GM06990 (cell line): ENCODE measurements at places on chromosomes 5 and 9.
A peak's percentile ranks its signal among the peaks of the same experiment; 100 is the strongest.

- DNase-seq: no peak
Observed at GRCh38 chr5:113735751-113736150, 222.3 kb downstream of the YTHDC2 start.

GRCh38 chr9:121692606-121693387 lies 41.4 kb downstream of the DAB2IP start:
- no peak for DNase-seq

DNA sequence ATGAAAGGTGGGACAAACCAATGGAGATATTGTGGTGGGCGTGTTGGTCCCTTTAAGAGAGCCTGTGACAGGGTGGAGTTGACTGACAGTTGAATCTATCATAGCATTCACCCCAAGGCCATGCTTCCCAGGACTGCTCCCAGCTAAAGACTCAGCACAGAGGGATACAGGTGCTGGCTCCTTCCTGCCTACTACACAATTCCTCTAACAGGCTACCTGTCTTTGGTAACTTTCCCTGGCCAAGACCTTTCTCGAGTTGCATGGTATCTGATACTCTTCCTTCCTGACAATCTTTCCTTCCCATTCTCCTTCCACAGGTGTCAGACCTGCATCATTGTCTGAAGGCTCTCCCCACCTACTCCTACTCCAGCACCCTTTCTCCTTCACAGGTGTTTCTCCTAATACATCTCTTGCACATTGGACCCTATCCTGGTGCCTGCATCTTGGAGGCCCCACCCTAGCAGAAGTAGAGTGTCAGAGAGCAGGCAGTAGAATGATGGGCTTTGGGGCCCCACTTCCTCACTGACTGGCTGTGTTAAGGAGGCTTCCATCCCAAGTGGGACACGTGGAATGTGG lies 120.7 kb upstream of the ALDH1B1 start:
- no peak for DNase-seq

DNA sequence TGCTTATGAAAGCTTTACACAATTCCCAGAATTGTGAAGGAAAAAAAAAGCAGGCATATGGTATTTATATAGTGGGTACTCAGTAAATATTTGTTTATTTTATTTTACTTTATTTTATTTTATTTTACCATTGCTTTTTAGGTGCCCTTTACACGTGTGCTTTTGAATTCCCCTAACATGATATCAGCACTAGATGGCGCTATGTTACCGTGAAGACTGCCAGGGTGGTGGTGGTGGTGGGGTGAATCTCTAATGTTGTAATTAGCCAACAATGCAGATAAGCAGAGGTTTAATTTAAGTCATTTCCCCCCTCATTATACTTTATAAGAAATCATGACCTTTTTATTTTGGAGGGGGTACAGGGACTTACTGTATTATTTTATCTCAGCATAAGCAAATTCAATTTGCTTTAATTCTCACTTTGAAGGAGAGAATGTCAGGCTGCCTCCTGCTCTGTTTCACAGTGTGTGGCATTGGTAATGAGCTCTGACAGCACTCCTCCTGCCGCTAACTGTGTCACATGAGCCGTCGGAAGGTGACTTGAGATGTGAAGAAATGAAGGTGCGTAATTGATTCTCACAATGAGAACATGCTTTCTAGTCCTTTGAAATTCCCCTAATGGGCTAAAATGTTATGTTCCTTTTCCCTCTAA lies 165.6 kb downstream of the YTHDC2 start:
- no peak for DNase-seq

DNA sequence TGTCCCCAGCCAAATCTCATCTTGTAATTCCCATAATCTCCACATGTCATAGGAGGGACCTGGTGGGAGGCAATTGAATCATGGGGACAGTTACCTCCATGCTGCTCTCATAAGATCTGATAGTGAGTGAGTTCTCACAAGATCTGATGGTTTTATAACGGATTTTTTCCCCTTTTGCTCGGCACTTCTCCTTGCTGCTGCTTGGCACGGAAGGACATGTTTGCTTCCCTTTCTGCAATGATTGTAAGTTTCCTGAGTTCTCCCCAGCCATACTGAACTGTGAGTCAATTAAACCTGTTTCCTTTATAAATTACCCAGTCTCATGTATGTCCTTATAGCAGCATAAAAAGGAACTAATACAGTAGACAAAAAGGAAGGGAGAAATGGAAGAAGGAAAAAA lies 76.7 kb upstream of the CCNG1 start:
- DNase-seq: no peak

DNA sequence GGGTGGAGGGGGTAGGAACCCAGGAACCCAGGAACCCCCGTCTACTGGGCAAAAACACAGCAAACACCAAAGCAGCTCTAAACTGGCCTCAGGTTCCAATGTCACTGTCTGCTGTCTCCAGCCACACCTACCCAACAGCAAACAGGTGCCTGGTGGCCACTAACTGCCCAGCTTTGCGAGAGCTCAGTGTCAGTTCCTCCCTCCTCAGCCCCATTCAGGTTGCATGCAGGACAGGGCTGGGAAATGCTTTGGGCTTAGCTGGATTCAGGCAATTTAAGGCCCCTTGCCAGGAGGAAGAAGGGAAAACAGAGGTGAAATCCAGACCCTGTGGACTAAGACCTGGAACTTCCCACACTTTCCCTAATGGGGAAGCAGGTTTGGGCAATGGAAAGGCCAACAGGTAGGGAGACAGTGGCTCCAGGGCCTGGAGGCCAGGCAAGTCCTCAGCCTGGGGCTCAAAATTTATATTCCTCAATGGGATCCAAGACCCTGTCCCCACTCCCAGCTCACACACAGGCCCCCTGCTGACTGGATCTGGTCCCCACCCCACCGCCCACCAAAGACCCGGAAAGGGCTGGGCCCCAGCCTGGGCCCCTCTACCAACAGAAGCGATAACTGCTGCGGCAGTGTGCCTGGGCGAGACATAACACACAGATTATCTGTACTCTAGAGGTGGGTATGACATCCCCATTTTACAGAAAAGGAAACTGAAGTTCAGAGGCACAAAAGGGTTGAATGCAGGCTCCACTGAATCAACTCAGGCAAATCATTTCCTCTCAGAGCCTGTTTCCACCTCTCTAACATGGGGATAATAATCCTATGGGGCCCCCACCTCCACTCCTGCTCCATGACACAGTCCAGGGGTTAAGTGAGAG lies 3.5 kb downstream of the EEIG1 start:
- DNase-seq: no peak

- no peak for DNase-seq
Observed at GRCh38 chr5:134451936-134452505, 40.3 kb upstream of the CDKN2AIPNL start.

GRCh38 chr5:158869092-158869491 lies 230.6 kb downstream of the EBF1 start:
- DNase-seq: no peak

DNA sequence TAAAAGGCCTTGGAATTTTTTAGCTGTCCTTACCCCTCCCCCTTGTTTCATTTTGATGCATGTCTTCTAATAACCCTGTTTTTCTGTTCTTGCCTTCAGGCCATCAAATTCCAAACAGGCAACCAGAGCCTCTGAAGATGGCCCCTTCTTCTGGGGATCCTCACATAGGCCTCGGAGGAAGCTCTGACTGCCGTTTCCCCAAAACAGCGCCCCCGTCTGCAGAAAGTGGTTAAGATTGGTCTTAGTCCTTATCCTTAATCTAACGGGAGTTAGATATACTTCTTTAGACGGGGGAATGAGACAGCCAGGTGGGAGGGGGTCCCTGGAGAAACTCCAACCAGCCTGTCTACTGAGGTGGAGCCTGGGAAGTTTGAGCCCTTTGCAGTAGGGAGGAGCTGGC lies 226.3 kb upstream of the ZNF608 start:
- no peak for DNase-seq

GRCh38 chr9:71937898-71938297 lies 26.5 kb downstream of the C9orf85 start:
- no peak for DNase-seq

DNA sequence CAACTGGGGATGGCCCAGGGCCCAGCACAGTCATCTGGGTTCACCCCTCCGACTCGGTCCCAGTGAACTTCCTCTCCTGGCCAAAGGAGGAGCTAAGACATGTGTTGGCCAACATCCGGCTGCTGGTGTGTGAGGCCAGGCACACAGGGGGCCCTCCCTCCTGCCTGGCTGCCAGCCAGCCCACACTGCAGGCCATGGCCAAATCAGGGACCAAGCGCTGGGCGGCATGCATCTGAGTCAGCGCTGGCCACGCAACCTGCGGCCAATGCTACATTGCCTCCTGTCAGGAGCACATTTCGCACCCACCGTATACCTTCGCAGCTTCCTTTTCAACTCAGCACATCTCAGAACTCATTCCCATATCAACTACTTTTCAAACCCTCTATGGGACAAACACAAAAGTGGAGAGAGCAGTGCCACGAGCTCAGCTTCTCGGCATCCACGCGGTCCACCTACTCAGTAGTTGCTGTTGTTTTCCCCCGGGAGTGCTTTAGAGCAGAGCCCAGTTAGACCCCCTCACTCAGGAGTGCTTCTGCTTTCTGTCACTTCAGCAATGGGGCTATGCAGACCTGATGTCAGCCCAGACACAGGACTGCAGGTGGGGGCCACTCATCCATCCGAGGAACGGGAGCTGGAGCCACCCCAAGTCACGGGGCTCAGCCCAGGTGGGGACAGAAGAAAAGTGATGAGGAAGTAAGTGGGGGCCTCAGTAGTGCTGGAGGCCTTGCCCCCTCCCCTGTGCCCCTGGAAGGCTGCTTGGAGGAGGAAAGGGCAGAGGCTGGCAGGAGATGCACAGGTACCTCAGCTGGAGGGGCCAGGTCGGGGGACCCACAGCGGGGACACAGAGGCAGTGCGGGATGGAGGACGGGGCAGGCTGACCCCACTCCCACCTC lies 13.9 kb downstream of the NINJ1 start:
- peak; percentile 63 for DNase-seq

DNA sequence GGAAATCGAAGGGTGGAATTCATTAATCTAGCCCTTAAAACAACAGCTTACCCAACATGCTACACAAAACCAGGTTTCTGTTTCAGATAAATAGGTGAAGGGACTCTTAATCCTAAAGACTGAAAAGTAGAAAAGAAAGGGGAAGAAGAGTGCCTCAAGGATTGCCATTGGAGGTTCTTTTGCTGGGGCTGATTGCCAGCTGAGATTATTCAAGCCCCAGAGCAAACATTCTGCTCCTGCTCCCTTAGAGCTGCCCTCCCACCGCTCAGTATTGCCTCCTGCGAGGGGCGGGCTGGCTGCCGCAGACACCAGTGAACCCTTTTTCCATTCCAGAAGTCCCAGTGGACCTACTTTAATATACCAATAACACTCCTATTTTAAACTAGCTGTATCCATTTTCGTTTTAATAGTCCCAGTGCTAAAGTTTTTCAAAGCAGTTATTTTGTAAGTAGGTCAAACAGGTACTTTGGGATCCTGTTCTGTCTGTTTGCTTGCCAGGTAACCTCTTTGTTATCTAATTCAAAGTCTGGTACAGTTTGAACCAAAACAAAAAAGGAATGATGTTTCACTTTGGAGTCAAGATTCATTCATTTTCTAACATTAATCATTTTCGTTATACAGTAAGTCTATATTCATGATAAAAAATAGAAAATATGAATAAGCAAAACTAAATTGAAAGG lies 38.6 kb downstream of the HMGCS1 start:
- no peak for DNase-seq

GRCh38 chr9:37284636-37285035 lies 137.9 kb upstream of the GRHPR start:
- DNase-seq: no peak

DNA sequence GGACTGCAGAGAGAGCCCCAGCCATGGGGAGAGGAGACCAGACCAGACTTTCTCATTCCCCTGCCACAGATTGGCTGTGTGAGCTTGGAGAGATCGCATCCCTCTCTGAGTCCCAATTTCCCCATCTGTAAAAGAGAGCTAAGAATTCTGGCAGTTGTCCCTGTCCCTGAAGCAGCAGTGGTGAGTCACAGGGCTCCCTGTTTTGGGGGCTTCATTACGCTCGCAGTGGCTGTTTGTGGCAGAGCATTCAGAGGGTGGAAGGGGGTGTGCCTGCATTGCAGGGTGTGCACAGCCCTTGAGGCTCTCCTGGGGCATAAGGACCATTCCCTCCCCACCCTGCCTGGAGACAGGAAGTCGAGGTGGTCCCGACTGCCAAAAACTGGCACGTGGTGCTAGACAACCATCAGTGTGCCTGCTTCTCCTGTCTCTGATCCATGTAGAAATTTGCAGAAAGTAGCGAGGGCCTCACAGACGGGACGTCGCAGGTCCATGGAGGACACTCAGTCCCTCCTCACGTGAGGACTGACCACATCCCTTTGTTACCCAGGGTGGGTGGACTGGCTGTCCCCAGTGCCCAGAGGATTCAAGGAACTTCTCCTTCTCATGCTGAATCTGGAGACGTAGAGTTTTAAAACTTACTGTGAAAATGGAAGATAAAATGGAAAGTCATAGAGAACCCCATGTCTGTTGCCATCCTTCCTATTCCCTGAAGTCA lies 35.3 kb downstream of the HRH2 start:
- no peak for DNase-seq

DNA sequence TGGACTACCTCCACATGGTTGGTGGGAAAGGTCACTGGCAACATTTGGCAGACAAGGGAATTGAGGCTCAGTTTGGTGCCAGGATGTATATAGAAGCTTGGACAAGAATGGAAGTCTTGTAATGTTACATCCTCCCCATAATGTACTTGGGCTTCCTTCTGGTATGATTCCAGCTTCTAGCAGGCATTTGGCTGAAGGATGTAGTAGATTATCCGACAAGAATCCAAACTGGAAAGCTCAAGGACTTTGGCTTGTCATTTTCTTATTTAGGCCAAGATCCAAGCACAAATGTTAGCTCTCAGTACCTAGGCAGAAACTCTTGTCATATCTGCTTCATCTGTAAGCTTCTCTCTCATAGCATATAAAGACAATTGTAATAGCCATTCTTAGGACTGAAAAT lies 209.1 kb downstream of the MAPKAP1 start:
- DNase-seq: no peak

- DNase-seq: no peak
Observed at GRCh38 chr5:305050-305449, 16.5 kb upstream of the AHRR start.

DNA sequence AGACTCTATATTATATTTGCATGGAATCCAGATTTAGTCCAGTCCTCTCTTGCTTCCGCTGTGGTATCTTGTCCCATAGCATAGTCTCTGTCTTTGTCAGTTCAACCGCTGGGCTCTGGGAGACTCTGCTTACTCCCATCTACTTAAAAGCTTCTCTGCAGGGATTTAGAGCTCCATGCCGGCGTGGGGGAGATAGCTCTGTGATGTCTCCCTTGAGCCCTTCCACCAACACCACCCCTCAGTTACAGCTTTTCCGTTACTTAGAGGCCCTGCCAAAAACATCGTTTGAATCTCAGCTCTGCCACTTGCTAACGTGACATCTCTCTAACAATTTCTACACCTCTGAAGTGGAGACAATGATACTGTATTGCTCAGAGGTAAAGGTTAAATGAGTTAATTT lies 306.1 kb upstream of the ZNF608 start:
- no peak for DNase-seq

- DNase-seq: peak; percentile 8
Observed at GRCh38 chr9:16726718-16727451, 143.6 kb downstream of the BNC2 start.
